ENCODE measurements at places on chromosomes 5 and 9. TPM values are rescaled to one million over a fixed set of nuclear protein-coding genes. Genes with fewer than 3 reads are reported as not detected.

DNA sequence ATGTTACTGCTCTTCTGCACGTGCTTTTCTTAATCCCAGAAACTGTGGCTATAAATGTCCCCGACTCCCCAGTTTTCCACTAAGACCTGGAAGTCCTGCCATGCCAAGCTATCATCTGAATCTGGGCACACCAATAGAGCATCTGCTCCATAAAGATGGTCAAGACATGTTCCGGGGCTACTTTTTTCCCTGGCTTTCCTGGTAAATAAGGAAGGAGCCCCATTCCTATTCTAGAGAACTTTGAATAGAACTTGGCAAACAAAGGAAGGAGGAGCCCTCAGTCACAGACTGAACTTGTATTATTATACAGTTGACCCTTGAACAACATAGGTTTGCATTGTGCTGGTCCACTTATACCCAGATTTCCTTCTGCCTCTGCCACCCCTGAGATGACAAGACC lies 182.9 kb downstream of the CCDC192 start:
- DNase-seq = no peak

DNA sequence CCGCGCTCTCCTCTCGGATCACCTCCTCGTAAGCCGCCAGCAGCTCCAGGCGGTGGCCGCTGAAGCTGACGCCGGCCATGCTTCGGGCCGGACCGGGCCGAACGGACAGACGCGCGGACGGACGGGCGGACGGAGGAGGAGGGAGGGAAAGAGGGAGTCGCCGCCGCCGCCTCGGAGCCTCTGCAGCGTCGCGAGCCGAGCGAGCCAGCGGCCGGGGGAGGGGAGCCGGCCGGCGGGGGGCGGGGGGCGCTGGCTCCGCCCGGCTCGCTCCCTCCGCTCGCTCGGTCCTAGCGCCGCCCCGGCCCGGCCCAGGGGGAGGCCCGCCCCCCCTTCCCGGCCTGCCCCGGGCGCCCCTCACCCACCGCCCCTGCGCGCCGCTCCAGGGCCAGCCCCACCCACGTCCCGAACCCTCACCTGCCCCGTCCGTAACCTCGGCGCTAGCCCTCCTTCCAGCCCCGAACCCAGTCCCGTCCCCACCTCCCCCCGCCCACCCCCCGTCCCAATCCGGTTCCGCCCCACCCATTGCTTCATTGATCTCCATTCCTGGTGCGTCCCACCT lies at the start of gene DBN1:
Gene DBN1 (minus strand): TSS at position 192 of the 559 bp plus-strand sequence. CDS start 113 bp downstream, at position 79.
- DNase-seq = peak; percentile 43

DNA sequence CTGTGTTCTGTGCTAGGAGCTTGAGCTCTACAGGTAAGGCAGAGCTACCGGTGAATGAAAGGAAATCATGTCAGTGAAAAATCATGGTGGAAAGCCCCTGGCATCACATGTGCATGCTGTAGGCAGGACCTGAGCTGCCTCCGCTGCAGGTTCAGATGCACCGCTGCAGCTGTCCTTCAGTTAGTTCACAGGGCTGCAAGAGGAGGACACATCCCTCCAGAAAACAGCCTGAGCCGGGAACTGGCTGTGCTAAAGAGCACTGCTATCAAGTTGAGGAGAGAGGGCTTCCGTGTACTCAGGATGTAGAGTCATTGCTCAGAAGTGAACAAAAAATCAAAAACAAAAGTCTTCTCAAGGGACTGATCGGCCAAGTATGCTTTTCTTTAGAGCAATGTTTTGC lies 138.6 kb downstream of the ERCC6L2 start:
- DNase-seq = no peak

Gene FGF18
- total RNA-seq = 5.5 TPM

Gene SLC6A18
- not detected for total RNA-seq

DNA sequence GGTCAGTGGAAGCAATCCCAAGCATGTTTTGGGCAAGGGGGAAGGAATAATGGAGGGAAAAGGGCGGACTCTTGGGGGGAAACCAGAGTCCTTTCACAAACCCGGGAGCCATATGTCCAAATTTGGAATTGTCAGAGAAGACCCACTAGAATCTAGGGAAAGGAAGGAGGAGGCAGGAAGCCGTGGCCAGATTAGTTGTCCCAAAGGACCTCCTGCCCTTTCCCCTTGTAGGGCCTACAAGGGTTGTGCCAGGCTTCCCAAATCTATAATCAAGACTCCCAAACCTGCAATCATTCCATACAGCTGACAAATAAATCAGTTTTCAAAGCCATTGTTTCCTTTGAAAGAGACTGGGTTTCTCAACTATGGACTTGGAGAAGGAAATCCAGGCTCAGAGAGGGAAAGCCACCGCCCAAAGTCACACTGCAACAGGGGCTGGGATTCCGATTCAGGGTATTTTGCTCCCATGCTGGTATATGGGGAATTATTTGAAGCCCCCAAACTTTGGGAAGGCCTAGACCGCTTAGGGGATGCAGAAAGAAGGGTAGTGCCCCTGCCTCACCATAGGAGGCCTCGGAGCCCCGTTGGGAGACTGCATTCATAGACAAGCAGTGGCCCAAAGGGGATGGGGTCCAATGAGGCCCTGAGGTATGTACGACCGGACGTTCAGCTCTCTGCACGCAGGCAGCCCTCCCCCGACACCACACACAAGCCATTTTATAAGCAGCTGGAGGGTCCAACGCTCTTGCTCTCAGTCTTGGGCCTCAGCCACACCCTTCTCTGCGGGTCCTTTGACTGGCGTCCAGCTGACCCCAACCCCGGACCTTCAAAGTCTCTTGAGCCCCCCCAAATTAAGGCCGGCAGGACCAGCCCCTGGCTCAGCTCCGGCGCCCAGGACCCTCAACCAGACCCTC lies 815 bp downstream of the ANXA6 start:
- no peak for DNase-seq

GRCh38 chr9:89477811-89478630 lies 19.9 kb downstream of the SEMA4D start:
- no peak for DNase-seq

Gene LMX1B
- total RNA-seq = 1.2 TPM

- no peak for DNase-seq
These were observed 75.5 kb downstream of the SEMA4D start for GRCh38 chr9:89422151-89422975.

All from skin of body (tissue), 3 donors.